ENCODE measurements at places on chromosomes 2 and 18. TPM values are rescaled to one million over a fixed set of nuclear protein-coding genes. Genes with fewer than 3 reads are reported as not detected.

Gene UGT1A1
- total RNA-seq, result 0.94 TPM

DNA sequence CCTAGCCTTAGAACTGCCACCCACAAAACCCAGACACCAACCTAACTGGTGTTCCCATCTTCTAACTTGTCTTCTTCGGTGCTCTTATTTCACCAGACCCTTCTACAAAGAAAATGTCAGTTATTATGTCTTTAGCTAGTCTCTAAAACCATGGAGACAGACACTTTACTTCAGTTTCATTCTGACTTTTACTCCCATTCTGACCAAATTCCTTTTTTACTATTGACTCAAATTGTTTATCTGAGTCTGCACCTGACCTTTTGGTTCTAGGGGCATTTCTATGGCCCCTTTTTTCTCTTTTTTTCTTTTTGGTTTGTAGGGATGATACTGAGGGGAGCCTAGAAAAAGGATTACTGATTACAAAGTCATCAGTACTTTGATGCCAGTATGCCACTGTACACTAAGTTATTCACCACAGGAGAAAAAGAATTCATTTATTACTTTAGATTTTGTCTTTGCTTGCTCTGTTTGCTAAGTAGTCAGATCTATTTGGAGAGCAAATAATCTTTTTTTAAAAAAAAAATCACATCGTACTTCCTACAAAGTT lies 6.8 kb upstream of the SLC1A4 start:
- no peak for DNase-seq
- no peaks in the 10 kb centered on the region for H3K4me1 ChIP-seq
- H3K27me3 ChIP-seq, result no peaks in the 10 kb centered on the region
- H3K4me3 ChIP-seq, result no peak overlapping the region

Gene UGT1A5
- 0.94 TPM for total RNA-seq

GRCh38 chr2:3379339-3379646 lies 201 bp upstream of the TRAPPC12 start:
- H3K4me1 ChIP-seq, result peaks cover 22% of the 10 kb centered on the region
- H3K4me3 ChIP-seq, result peak overlapping the region; percentile 50
- DNase-seq, result no peak
- no peaks in the 10 kb centered on the region for H3K36me3 ChIP-seq
- H3K27ac ChIP-seq, result peak overlapping the region; percentile 84

GRCh38 chr2:204321910-204322751 lies 223.1 kb upstream of the PARD3B start:
- peak; percentile 21 for DNase-seq
- no peak overlapping the region for H3K4me3 ChIP-seq
- no peaks in the 10 kb centered on the region for H3K36me3 ChIP-seq

DNA sequence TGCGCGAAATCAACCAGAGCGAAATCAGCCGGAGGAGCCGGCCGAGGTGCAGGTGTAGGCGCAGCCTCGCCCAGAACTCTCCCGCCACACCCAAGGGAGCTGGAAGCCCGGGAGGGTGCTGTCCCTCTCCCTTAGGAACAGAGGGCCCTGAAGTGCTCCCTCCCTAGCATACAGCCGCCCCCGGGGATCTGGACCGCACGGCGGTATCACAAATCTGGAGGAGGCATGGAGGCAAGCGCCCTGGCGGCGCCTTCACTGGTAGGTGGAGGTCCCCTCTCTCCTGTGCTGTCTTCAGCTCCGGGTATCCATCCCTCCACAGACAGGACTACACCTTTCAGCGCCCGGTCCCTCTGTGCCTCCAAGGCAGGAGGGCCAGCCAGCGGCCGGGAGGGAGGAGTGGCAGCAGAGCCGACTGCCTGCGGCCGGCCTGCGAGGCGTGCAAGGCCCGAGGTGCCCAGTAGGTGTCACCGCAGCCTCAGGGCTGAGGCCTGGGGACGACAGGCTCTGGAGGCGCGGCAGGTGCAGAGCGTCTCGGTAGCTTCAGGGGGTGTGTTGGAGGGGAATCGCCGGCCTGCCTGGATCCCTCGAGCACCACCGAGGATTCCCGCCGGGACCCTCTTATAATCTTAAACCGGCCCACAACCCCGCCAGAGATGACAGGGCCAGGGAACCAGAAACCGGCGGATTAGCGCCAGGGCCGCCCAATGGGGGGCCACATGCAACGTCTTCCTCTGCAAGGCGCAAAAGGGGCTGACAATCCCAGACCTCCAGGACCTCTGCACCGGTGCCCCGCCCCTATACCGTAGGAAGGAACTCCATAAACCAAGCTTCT lies 2.8 kb downstream of the IHH start:
- H3K27me3 ChIP-seq, result peaks cover 42% of the 10 kb centered on the region
- H3K27ac ChIP-seq, result no peak overlapping the region
- no peaks in the 10 kb centered on the region for H3K36me3 ChIP-seq
- H3K4me1 ChIP-seq, result peaks cover 36% of the 10 kb centered on the region
- no peak overlapping the region for H3K4me3 ChIP-seq

DNA sequence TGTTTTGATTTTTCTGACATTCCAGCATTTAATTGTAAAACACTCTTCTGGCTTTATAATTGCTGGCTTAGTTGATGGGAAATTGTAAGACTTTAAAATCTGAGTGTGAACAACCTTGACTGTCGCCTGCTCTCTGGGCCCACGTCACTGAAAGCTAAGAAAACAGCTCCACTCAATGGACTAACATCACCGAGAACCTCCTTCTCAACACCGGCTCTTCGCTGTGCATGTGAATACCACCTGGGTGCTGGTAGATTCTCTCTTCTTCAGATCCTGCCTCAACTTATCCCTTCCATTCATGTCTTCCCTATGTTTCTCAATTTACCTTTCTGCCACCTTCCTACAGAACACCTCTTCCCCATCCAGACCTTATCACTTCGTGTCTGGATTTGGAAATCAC lies 523.1 kb upstream of the ID2 start:
- no peaks in the 10 kb centered on the region for H3K27me3 ChIP-seq
- H3K4me1 ChIP-seq, result no peaks in the 10 kb centered on the region
- no peaks in the 10 kb centered on the region for H3K36me3 ChIP-seq

GRCh38 chr2:214587442-214587841 lies 176.6 kb downstream of the VWC2L start:
- no peak overlapping the region for H3K4me3 ChIP-seq
- no peaks in the 10 kb centered on the region for H3K4me1 ChIP-seq
- H3K36me3 ChIP-seq, result no peaks in the 10 kb centered on the region
- DNase-seq, result no peak

- H3K27me3 ChIP-seq, result no peaks in the 10 kb centered on the region
- H3K4me1 ChIP-seq, result no peaks in the 10 kb centered on the region
- no peak overlapping the region for H3K4me3 ChIP-seq
Observed at GRCh38 chr2:138112536-138112935, 148.3 kb downstream of the HNMT start.

GRCh38 chr18:31772699-31773098 lies 12.0 kb upstream of the SLC25A52 start:
- H3K27me3 ChIP-seq, result no peaks in the 10 kb centered on the region
- H3K27ac ChIP-seq, result no peak overlapping the region
- DNase-seq, result no peak
- H3K36me3 ChIP-seq, result no peaks in the 10 kb centered on the region
- H3K4me3 ChIP-seq, result no peak overlapping the region
- peaks cover 4% of the 10 kb centered on the region for H3K4me1 ChIP-seq

DNA sequence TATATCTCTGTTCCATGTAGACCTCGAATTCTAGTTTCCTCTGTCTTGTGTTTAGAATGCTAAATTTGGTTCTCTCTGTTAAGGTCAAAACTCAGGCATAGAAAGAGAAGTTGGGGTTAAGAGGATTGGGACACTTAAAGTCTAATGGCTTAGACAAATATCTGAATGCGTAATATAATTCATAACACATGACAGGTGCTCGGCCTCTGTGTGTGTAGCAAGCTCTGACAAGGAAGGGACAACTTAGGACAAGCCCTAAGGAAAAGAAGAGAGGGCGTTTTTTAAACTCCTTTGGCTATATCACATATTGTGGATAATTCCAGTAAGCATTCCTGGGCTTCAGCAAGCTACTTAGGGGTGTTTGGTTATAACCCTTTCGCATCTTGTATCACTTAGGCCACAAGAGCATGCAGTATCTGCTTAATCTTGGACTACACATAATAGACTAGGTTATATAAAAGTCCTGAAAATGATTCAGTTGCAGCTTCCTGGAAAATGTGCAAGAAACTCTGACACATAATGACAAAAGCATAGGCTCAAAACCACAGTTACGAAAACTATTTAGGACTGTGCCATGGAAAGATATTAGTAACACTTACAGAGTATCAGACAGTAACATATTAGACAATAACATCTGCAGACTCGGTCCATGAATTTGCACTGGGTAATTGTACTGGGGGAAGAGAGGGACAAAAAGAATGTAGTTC lies 16.1 kb upstream of the CREB1 start:
- no peak overlapping the region for H3K4me3 ChIP-seq
- no peaks in the 10 kb centered on the region for H3K4me1 ChIP-seq
- H3K36me3 ChIP-seq, result no peaks in the 10 kb centered on the region
- no peak for DNase-seq
- no peak overlapping the region for H3K27ac ChIP-seq
- H3K27me3 ChIP-seq, result no peaks in the 10 kb centered on the region

GRCh38 chr2:218217360-218218267 lies 625 bp downstream of the ARPC2 start:
- H3K4me1 ChIP-seq, result peaks cover 30% of the 10 kb centered on the region
- H3K4me3 ChIP-seq, result peak overlapping the region; percentile 95
- DNase-seq, result peak; percentile 39
- no peaks in the 10 kb centered on the region for H3K36me3 ChIP-seq

- H3K36me3 ChIP-seq, result no peaks in the 10 kb centered on the region
- H3K4me1 ChIP-seq, result no peaks in the 10 kb centered on the region
- H3K4me3 ChIP-seq, result no peak overlapping the region
- no peak for DNase-seq
- H3K27ac ChIP-seq, result no peak overlapping the region
Observed at GRCh38 chr2:240631548-240632305, 6.4 kb downstream of the GPR35 start.
